ENCODE measurements at places on chromosomes 13 and 19.

- DNase-seq = no peak
These were observed 1.6 kb downstream of the CRB3 start for GRCh38 chr19:6465663-6466062.

DNA sequence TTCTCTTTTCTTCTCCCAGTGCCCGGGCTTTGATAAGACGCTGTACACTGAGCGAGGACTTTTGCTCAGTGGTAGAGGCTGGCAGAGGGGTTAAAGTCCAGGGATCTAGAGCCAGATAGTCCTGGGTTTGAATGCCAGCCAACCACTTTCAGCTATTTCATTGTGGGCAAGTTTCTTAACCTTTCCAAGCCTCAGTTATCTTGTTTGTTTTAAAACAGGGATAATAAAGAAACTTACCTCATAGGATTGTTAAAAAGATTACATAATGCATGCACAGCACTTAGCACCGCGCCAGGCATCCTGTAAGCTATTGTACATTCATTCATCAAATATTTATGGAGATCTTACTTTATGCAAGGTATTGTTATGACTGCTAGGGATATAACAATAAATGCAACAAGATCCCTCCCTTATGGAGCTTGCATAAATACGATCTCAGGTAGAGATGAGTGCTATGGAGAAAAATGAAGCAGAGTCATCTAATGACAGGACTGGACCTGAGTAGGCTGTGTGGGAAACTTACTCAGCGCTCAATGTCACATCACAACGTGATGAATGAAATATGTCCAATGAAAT, 70.8 kb downstream of the LNX2 start:
- no peak for DNase-seq

DNA sequence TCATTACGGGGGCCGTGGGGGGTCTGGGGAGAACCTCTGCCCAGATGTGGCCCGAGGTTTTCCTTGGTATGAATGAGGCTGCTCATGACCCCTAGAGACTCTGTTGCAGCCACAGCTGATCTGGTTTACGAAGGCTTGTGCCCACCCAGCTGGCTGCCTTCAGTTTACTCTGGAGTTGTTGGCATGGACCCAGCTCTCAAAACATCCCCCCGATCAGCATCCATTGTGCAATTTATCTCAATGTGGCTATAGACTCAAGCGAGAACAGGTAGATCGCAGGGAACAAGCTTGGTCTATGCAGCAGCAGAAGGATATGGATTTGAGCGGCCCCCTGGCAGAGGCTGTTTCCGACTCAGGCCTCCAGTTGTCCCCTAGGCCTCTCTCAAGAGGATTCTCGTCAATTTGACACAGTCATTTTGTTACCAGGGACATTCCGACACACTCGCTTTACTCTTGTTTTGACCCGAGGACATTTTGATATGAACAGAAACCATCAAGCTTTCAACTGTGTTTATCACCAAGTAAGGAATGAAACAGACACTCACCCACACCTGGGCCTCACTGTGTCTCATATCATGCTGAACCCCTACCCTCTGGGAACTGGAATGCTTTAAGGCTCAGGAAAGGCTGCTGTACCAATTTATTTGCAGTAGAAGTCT, 161.5 kb downstream of the KATNAL1 start:
- no peak for DNase-seq

DNA sequence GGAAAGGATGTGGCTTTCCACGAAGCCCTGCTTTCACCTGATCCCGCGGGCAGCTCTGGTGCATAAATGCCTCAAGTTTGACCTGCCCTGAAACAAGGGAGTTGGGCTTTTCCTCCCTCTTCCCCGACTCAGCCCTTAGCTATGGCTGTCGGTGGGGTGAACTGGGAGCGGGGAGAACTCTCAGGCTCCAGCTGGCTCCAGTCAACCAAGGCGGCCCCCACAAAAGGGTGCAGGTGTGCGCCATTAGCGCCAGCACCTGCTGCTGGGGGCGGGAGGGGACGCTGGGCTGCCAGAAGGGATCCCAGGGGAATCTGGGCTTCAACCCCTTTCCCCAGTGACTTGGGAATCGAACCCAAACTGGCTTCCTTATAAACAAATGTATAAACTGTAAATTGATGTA, 7.1 kb upstream of the DHRS12 start:
- DNase-seq = no peak

- DNase-seq = no peak
These were observed 25.6 kb downstream of the SHISA2 start for GRCh38 chr13:26026211-26026610.
